H1 (cell line): ENCODE measurements at places on chromosomes 1 and 21.

DNA sequence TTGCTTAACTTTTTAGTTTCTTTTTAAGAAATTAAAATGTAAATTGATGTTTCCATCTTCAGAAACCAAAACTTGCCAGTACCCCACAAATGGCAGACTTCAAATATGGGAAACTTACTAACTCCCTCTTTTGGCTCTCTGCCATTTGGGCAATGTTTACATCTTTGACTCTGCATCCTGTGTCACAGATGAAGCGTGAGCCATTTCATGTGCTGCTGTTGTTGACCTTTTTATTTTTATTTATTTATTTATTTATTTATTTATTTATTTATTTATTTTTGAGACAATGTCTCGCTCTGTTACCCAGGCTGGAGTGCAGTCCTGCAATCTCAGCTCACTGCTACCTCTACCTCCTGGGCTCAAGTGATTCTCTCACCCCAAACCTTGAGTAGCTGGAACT lies 16.0 kb upstream of the COG2 start:
- no peak for DNase-seq

DNA sequence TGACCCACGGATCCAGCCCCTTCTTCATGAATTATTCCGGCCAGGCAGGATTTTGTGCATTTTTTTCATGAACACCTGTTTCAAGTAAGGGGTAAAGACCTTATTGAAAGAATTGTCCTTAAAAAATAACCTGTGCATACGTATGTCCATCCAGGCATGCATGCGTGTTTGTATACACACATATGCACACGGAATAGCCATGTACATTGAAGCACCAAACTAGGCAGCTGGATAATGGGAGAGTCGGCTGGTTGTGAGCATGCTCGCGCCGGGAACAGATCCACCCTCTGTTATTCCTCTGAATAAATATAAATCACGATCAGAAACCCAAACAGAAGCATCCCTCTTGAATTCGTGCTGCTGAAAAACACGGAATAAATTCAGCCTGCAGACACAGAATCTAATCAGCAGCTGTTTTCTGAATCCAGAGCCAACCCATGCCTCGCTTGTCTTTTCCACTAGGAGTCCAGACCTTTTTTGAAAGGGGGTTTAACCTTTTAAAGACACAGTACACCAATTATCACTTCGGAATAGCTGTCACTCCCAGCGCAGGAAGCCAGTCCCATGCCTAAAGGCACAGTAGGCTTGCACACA lies at the start of gene HIVEP3:
HIVEP3 (minus strand) TSS at position 473 of the 594 bp plus-strand sequence.
- DNase-seq = no peak

GRCh38 chr1:56179543-56179942 lies 399.8 kb downstream of the PLPP3 start:
- DNase-seq = no peak

DNA sequence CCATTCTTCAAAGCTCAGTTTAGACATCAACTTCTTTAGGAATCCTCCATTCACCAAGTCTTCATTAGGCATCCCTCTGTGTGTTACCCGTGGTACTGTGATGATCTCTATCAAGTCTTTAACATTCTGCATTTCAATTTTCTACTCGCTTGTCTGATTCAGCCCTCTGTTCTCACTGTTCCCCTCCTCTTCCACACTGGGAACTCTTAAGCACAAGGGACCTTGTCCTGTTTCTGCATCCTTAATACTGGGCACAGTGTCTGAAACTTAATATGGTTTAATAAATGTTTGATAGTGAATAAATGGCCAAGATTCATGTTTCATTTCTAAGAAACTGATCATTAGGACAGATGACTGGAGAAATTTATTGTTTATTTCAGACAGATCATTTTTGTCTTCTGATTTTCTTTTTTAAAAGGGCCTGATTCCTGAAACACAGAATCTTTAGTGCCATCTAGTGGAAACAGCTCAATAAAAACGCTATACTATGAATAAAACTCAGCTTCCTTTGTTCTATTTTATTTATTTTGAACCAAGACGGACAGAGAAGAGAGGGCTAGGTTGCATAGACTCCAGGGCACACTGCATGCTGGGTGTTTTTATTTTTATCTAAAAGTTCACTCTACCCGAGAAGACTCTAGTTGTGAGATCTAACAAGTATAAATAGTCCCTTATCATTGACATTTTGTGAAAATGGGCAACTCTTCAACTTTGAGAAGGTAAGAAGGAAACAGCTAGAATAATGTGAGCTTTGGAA lies 7.0 kb upstream of the TRIM45 start:
- DNase-seq = no peak

DNA sequence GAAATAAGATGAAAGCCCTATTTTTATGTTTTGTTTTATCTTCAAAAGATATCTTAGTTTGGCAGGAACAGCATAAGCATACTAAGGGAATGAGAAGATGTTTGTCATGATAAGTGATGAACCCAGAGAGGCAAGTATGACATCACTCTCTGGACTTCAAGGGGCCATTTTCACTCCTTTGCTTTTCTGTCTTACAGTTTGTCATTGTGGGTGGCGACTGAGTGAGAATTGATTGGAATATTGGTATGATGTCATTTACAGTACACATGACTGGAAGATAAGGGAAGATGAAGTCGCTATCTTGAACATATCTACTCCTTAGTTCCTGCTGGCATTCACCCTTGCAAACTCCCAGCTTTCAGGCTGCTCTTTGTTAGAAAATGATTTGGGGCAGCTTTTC lies 258.1 kb upstream of the RAB4A start:
- no peak for DNase-seq

DNA sequence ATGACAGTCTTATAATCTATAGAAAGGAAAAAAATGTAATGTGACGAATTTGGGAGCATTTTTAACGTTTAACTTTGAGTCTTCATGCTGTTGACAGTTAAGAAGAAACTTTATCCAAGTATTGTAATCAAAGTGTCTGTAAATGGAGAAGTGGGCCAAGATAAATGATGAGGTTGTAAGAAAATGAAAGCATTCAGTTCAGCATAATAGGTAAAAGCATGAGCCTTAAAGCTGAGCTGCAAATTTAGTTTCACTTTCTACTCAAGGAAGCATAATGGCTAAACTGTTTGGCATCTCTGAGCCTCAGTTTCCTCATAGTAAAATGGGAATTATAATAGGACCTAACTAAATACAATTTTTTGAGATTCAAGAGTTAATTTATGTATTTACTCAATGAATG lies 1554.8 kb downstream of the KCNT2 start:
- DNase-seq = no peak

GRCh38 chr1:111837393-111837792 lies 81.7 kb downstream of the DDX20 start:
- no peak for DNase-seq

DNA sequence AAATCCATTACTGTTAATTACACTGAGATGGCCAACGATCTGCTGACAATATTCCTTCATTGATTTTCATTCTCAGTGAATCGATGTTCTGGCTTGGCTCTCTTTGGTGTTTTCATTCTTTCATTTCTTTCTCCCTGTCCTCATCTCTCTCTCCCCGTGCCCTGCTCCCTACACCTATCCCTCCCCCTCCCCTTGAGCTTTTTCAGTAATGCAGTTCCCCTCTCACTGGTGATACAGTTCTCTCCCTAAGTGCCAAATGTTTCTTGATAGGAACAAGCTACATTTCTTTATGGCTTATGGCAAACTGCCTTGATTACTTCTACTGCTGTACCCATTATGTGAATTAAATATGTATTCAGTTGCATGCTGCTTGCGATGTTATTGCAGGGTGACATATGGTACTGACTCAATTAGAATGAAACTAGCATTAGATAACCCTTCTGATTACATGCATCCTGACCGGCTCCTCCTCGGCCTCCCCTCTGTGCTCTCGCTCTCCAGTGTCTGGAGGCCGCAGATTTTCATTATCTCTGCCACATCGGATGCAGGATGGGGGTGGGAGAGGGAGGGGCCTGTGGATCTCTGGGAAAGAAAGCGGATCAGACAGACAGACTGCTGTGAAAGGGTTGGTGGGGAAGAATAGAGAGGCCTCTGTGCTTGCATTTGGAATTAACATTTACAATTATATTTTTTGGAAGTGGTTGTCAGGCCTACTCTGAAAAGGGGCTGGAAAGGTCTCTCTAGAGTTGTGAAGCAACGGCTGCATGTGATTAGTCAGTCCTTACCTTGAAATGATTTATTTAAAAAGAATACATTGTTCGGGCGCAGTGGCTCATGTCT lies 130.9 kb downstream of the PBX1 start:
- no peak for DNase-seq

- no peak for DNase-seq
Observed at GRCh38 chr1:3922201-3922725, 22.2 kb upstream of the C1orf174 start.

- no peak for DNase-seq
Observed at GRCh38 chr1:18191481-18192155, 84.0 kb downstream of the IGSF21 start.
